ENCODE measurements at places on chromosomes 4 and X. TPM values are rescaled to one million over a fixed set of nuclear protein-coding genes. Genes with fewer than 3 reads are reported as not detected.
A peak's percentile ranks its signal among the peaks of the same experiment; 100 is the strongest.

- DNase-seq = no peak
- H3K27ac ChIP-seq = no peak overlapping the region
- H3K36me3 ChIP-seq = no peaks in the 10 kb centered on the region
- H3K27me3 ChIP-seq = no peaks in the 10 kb centered on the region
- H3K4me3 ChIP-seq = no peak overlapping the region
- no peaks in the 10 kb centered on the region for H3K4me1 ChIP-seq
Observed at GRCh38 chr4:174658246-174658645, 136.0 kb upstream of the HPGD start.

- H3K36me3 ChIP-seq = no peaks in the 10 kb centered on the region
- H3K4me1 ChIP-seq = no peaks in the 10 kb centered on the region
- no peak overlapping the region for H3K27ac ChIP-seq
- H3K4me3 ChIP-seq = no peak overlapping the region
Observed at GRCh38 chrX:119636419-119636818, 30.2 kb upstream of the NKRF start.

- no peak overlapping the region for H3K27ac ChIP-seq
- no peaks in the 10 kb centered on the region for H3K27me3 ChIP-seq
- H3K36me3 ChIP-seq = peaks cover 12% of the 10 kb centered on the region
- no peak overlapping the region for H3K4me3 ChIP-seq
- no peak for DNase-seq
Observed at GRCh38 chr4:3122081-3122563, 47.6 kb downstream of the HTT start.

GRCh38 chr4:169756971-169757574 lies 671 bp downstream of the HPF1 start:
- H3K27me3 ChIP-seq = no peaks in the 10 kb centered on the region
- H3K27ac ChIP-seq = peak overlapping the region; percentile 61
- peak overlapping the region; percentile 92 for H3K4me3 ChIP-seq
- DNase-seq = no peak
- H3K36me3 ChIP-seq = no peaks in the 10 kb centered on the region

Gene GABRQ
- polyA plus RNA-seq = 0.08 TPM

Gene TSPAN7
- 1.6 TPM for polyA plus RNA-seq

DNA sequence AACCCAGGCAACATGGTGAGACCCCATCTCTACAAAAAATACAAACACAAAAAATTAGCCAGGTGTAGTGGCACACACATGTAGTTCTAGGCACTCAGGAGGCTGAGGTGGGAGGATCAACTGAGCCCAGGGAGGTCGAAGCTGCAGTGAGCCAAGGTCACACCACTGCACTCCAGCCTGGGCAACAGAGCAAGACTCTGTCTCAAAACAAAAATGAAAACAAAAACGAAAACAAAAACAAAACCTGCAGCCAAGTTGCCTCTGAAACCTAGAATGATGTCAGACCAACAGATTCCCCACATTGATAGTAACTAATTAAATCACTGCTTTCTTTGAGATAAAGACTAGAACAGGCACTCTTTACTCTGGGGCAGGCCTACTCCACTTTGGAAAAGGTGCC lies 104.5 kb downstream of the AMELX start:
- no peak overlapping the region for H3K4me3 ChIP-seq
- no peaks in the 10 kb centered on the region for H3K4me1 ChIP-seq

- H3K27me3 ChIP-seq = no peaks in the 10 kb centered on the region
- H3K4me3 ChIP-seq = no peak overlapping the region
- no peak for DNase-seq
- peaks cover 21% of the 10 kb centered on the region for H3K4me1 ChIP-seq
- no peaks in the 10 kb centered on the region for H3K36me3 ChIP-seq
- peak overlapping the region; percentile 74 for H3K27ac ChIP-seq
Observed at GRCh38 chr4:48727666-48728459, 52.2 kb downstream of the FRYL start.

DNA sequence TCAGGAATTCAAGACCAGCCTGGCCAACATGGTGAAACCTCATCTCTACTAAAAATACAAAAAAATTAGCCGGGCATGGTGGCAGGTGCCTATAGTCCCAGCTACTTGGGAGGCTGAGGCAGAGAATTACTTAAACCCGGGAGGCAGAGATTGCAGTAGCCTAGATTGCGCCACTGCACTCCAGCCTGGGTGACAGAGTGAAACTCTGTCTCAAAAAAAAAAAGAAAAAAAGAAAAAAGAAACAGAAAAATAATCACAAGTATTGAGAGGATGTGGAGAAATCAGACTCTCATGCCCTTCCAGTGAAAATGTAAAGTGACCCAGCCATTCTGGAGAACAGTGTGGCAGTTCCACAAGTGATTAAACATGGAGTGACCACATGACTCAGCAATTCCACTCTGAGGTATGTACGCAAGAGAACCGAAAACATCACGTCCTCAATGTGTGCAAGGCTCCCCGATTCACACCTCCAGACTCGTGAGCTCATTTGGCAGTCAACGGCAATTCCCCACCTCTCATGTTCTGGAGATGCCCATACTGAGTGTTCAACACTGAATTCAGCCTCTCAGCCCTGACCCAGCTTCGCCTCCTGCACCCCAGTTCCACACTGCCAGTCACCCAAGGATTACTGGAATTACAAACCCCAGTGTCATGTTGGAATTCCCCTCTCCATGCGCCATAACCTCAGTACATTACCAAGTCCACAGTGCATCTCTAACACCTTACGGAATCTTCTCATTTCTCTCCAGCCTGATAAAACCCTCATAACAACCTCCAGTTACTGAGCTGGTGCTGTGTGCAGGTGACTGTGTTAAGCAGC lies 21.1 kb downstream of the ACOX3 start:
- H3K36me3 ChIP-seq = peaks cover 9% of the 10 kb centered on the region
- no peak for DNase-seq
- H3K27me3 ChIP-seq = no peaks in the 10 kb centered on the region
- peaks cover 3% of the 10 kb centered on the region for H3K4me1 ChIP-seq

All from keratinocyte (primary cell).